ENCODE measurements at places on chromosomes 2 and 18. TPM values are rescaled to one million over a fixed set of nuclear protein-coding genes. Genes with fewer than 3 reads are reported as not detected.

The CELF4 gene
- total RNA-seq = not detected

The CNTNAP5 gene
- total RNA-seq = not detected

The GDF7 gene
- total RNA-seq = 0.10 TPM

The LIPG gene
- 0.34 TPM for total RNA-seq

The ZEB2 gene
- 8.3 TPM for total RNA-seq

The ADCYAP1 gene
- total RNA-seq = not detected

The TNFAIP6 gene
- total RNA-seq = 1.2 TPM

The SF3B1 gene
- total RNA-seq = 131 TPM

The ACMSD gene
- not detected for total RNA-seq

The CAPN14 gene
- total RNA-seq = not detected

The CMPK2 gene
- total RNA-seq = 1.3 TPM

The DSG4 gene
- total RNA-seq = not detected

The C2orf80 gene
- not detected for total RNA-seq

The C1QL2 gene
- total RNA-seq = 0.29 TPM

The UNC80 gene
- total RNA-seq = not detected

The FHOD3 gene
- 3.3 TPM for total RNA-seq

The PECR gene
- total RNA-seq = 14.7 TPM

Measured in A549 treated with GW870086 at 1 μM for 4 hours (cell line).